ENCODE measurements at places on chromosomes 13 and 19.
A peak's percentile ranks its signal among the peaks of the same experiment; 100 is the strongest.

GRCh38 chr13:94305463-94305862 is 174.0 kb downstream of the DCT start:
- DNase-seq = peak; percentile 70

DNA sequence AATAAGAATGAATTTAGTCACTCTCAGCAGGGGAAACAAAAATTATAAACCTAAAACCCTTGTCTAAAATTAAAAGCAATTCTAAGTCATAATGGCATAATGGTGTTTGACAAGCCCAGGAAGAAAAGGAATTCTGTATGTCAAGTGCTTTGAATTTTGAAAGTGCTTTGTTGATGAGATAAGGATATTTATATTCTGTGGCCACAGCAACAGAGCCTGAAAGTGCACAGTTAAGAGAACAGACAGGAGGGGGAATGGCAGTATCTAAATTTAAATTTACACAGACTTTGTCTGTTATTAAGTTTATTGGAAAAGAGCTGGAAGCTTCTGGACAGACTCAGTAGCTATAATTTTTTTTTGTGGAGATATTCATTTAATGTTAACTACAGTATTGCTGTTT is 69.8 kb downstream of the OLFM4 start:
- no peak for DNase-seq

DNA sequence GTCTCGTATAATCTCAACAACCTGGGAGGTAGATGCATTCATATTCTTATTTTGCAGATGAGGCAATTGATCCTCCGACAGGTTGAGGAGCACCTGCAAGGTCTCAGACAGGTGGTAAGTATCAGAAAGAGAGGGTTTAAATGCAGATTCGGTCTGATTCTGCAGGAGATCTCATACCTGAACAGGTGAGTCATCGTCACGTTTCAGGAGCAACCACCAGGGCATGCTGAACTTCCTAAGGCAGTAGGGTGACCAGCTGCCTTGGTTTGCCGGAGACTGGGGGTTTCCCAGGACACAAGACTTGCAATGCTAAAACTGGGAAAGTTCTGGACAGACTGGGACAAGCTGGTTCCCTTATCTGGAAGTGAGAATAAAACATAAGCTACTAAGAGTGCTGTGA is 68.8 kb upstream of the TSHZ3 start:
- DNase-seq = no peak

DNA sequence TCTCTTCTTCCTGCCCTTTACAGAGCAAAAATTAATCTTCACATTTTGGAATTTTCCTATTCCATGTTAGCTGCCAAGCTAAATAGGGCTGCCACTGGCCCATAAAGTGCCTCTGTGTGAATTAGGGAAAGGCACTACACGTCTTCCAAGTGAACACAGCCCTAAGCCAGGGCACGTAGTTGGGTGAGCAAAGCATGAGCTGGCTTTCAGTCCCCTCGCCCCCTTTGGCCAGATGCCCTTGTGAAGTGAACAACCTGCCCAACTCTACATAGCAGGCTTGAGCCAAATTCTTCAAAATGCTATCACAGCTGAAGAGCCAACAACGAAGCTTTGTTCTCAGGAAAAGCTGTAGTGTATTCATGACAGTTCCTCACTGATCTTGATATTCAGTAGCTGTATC is 213.1 kb downstream of the OXGR1 start:
- DNase-seq = peak; percentile 60

DNA sequence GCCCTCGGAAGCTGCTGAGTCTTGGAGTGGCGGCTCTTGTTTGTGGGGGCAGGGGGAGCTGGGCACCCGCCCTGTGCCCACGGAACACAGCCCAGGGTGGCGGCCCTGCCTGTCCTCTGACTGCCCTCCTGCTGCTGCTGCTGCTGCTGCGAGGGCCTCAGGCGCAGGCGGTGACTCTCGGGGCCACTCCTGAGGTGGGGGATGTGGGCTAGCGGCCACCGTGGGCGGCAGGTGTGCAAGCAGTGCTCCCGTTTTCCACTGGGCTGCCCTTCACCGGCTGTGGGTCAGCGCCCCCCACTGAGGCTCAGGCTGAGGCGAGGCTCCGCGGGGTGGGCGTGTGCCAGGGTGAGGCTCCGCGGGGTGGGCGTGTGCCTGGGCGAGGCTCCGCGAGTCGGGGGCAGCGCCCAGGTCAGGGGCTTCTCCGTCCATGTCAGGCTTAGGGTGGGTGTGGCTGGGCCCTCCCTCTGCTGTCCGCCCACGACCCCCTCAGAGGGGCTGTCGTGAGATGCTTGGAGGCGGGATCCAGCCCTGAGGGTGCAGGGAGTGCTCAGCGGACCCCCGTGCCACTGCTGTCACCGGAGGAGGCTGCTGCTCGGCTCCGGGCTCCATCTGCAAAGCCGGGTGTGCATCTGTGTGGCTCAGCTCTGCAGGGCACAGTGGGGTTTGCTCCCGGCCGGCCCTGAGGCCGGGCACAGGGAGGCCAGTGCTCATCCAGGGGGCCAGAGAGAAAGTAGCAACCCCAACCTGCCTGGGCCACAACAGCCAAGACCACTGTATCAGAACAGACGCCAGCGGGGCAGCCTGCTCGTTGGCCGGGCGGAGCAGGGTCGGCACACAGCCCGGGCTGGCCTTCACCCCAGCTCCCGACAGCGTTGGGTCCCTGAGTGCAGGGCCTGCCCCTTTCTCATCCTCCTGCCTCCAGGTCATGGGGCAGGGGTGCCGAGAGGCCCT is 14.5 kb downstream of the CSNK1G2 start:
- no peak for DNase-seq

DNA sequence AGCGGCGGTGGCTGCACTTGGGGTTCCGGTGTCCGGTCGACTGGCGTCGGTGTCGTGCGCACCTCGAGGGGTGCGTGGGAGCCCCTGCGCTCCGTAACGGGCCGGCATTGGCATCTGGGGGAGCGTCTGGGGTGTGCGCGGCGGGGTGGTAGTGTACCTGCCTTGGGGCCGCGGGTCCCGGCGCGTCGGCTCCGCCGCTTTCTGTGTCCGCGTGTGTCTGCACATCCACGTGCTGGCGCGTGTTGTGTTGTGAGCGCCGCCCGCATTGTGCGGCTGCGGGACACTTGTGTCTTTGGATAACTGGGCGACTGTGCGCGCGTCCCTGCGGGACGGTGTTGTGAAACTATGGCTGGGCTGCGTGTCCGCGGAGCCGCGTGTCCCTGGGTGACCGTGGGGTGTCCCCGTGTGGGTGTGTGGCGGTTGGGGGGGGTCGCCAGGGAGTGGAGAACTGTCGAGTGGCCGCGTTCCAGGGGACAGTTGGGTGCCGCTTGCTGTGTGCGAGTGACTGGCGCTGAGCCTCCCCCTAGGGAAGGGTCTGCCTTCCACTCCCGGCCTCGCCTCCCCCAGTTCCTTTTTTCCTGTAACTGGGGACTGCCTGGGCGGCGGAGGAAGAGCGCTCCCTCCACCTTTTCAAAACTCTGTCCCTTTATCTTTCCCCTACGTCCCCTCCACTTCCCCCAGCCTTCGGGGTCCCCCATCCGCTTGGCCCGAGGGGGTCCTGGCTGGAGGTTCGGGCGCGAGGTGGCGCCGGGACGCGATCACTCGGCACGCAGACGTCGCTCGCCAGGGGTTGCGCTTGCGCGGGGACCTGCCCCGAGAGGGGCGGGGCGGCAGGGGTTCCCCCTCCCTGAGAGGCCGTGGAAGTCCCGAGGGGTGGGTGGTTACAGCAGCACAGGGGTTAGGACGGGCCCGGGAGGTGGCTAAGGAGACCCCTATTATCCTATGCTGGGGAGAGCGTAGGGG is 5.7 kb upstream of the NFIC start:
- DNase-seq = no peak

DNA sequence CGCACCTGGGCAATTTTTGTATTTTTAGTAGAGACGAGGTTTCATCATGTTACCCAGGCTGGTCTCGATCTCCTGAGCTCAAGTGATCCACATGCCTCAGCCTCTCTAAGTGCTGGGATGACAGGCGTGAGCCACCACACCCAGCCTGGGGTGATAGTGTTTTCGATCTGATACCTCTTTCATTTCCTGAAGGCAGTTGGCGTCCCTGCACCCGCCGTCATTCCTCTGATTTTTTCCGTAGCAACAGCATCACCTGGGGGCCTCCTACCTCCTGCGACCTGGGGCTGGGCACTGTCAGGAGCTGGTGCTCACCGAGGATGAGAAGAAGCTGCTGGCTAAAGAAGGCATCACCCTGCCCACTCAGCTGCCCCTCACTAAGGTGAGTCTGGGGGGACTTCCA is 10.8 kb downstream of the CREB3L3 start:
- no peak for DNase-seq

GRCh38 chr13:109369353-109370052 is 416.9 kb downstream of the IRS2 start:
- DNase-seq = no peak

- peak; percentile 78 for DNase-seq
These were observed 76.9 kb downstream of the FOXO1 start for GRCh38 chr13:40589285-40590109.

GRCh38 chr13:34567597-34567996 is 374.5 kb upstream of the NBEA start:
- DNase-seq = no peak

- DNase-seq = no peak
These were observed 240.6 kb downstream of the GGACT start for GRCh38 chr13:100347968-100348367.

GRCh38 chr19:55090564-55090963 is 14.9 kb downstream of the EPS8L1 start:
- no peak for DNase-seq

- DNase-seq = peak; percentile 35
These were observed 2.1 kb upstream of the UBL3 start for GRCh38 chr13:29852472-29853054.

DNA sequence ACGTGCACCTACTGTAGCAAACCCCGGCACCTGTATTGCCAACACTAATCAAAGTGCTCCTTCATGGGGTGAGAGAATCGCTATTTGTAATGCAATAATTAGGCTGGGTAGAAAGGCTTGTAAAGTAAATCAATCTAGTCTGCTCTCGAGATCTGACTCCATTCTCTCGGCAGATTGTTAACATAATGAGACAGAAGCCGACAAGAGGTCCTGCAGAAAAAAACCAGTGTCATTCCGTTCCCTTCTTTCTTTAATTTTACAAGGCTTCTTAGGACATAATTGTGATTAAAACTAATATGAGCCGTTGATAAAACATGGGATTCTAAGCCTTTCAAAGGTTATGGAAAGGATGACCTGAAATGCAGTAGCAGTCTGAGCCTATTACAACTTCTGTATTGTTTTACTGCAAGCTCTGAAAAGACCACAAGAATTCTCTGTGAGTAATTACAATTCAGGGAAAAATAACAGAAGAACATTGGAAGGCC is 530.0 kb downstream of the PCDH9 start:
- no peak for DNase-seq

DNA sequence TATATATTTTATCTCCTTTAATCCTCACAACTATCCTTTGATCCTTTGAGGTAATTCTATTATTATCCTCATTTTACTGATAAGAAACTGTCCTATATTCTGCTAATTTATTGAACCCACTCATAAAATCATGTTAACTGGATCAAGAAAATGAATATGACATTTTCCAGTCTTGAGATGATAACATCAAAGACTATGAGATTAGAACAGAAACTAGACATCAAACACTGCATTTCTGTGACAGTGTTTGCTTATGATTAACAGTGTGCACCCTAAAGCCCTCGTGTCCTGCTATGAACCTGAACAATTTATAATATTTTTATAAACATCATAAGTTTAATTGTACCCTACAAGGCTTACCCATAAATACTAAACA is 96.3 kb downstream of the TBC1D4 start:
- no peak for DNase-seq

DNA sequence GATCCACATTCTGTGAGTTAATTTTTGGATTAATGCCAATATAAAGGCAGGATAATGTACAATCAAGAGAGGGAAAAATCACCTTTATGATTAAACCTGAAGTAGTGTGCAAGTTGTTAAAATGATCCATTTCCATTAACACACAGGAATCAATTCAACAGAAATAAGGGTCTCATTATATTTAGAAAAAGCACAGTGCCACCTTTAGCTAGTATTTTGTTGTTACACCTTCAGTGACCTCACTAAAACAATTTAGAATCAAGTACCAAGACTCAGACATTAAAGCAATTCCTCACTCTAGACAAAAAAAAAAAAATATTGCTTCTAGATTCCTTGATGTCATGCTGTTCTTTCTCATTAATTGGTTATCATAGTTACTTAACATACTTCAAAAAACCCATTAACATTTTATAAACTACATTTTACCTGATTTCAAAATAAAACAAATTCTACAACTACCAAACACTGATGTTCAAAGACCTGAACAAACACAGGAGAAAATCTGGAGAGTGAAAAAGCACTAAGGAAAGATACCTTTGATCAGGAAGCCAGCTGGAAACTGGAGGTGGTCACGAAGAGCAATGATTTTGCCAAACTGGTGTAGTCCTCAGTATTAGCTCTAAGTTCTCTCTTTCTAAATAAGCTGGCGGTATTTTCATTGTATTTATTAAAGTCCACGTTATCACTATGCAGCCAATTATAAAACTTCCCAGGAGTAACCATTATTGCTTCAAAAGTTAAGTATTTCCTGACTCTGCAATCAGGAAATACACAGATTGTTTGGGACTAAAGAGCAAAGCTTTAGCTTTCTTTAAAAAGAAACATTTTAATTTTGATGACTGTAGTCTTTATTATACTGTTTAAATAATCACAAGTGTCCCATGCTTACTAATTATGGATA is 115.3 kb downstream of the TBC1D4 start:
- DNase-seq = no peak

- DNase-seq = no peak
These were observed 18.5 kb downstream of the PTPRS start for GRCh38 chr19:5321851-5322681.

GRCh38 chr19:13847407-13848339 is 29.3 kb upstream of the NANOS3 start:
- DNase-seq = peak; percentile 95

DNA sequence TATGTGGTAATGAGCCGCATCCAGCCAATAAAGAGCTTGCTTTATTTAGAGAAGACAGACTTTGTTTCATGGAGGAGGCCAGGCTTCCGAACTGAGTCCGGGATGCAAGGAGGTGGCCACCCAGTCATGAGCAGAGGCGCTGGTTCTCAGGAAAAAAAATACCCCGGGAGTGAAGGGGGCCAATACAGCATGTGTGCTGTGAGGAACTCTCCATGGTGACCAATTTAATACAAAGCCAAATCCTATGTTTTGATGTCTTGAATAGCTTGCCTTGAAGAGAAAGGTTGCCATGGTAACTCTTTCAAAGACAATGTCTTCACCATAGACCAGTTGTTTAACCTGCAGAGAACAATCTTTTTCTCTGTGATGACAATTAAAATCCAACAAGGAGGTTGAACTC is 43.4 kb upstream of the PDCD5 start:
- DNase-seq = no peak

GRCh38 chr13:91368676-91369440 is 21.4 kb downstream of the MIR17HG start:
- DNase-seq = no peak

DNA sequence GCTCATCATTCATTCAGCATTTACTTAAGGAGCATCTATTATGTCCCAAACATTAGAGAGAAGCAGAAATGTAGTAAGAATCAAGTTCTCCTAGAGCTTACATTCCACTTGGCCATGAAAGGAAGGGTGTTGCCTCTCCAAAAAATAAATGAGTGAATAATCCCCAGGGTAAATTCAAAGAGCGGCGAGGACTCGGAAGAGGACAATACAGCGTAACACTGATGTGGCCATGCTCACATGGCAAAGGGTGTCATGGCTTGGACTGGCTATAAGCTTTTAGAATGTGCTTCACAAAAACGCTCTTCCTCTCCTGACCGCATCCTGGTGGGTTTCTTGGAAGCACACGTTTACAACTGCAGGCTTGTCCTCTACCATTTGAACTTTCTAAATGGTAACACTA is 290.2 kb downstream of the IRS2 start:
- DNase-seq = peak; percentile 22

GRCh38 chr13:112756511-112756966 is 66.7 kb downstream of the ATP11A start:
- no peak for DNase-seq

Data from foreskin fibroblast (primary cell).